Vagina (tissue), 2 donors: ENCODE measurements at places on chromosomes 16 and 17.

GRCh38 chr17:67671493-67671892 lies 46.2 kb upstream of the NOL11 start:
- DNase-seq = no peak

DNA sequence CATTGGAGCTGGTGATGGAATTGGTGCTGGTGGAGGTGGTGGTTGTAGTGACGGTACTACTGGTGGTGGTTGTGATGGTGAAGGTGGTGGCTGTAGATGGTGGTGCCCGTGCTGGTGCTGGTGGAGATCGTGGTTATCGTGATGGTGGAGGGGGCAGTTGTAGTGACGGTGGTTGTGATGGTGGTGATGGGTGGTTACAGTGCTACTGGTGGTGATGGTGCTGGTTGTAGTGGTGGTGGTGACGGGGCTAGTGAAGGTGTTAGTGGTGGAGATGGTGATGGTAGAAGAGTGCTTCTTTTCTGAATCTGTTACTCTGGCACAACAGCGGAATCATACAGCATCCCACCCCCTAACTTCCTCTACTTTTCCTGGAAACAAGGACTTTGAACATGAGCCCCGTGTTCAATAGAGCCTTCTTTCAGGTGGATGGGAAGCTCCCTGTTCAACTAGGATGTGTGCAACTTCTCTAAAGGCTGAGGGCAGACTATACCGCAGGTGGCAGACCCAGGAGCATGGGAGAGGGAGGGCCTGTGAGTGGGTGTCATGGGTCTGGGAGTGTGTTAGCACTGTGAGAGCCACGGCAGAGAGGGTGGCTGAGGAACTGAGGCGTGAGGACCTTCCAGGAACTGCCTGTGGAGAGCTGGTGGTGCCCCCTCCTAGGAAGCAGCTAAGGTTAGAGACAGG lies 8.2 kb downstream of the TBX21 start:
- no peak for DNase-seq

DNA sequence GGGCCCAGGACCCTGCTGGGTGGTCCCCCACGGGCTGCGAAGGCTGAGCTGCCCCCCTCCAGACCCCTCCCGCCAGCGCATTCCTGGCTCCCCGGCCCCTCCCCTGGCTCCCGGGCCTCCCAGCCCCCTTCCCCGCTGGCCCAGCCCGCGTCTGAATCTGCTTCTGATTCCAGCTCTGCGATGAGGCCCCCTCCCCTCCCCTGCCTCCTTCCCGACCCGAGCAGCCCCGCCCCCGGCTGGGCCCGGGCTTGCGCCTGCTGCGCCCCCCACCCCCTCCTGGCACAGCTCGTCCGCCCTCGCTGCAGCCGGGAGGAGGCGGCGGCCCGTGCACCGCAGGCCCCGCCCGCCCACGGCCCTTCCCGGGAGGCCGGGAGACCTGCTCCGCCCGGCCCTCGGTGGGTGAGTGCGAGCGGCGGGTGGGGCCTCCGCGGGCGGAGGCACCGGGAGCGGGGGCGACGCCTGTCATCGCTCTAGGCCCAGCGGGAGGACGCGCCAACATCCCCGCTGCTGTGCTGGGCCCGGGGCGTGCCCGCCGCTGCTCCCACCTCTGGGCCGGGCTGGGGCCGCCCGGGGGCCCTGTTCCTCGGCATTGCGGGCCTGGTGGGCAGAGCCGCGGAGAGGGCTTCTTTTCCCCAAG lies at the start of gene NTN3:
Gene NTN3 (plus strand): TSS at position 282 of the 637 bp plus-strand sequence. CDS start 405 bp downstream, outside the sequence.
- DNase-seq = no peak

- no peak for DNase-seq
These were observed 1.0 kb upstream of the YPEL3 start for GRCh38 chr16:30096862-30097563.

- no peak for DNase-seq
These were observed 152.7 kb upstream of the GSE1 start for GRCh38 chr16:85460252-85461021.

DNA sequence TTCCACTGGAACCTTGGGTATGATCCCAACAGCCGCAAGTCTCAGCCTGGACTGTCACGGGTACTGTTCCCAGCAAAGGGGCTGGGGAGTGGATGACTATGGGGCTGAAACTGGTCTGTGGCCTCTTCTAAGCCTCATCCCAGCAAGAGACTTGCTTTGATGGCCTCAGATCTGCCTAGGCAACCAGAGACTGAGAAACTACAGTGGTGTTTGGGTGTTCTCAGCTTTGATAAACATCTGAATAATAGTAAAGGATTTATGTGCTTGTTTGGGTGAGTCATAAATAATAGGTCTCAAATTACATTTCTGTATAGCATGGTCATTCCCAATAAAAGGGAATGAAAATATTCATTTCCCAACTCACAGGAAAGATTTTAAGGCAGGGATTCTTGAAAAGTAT lies 30.2 kb upstream of the ULK2 start:
- DNase-seq = no peak

DNA sequence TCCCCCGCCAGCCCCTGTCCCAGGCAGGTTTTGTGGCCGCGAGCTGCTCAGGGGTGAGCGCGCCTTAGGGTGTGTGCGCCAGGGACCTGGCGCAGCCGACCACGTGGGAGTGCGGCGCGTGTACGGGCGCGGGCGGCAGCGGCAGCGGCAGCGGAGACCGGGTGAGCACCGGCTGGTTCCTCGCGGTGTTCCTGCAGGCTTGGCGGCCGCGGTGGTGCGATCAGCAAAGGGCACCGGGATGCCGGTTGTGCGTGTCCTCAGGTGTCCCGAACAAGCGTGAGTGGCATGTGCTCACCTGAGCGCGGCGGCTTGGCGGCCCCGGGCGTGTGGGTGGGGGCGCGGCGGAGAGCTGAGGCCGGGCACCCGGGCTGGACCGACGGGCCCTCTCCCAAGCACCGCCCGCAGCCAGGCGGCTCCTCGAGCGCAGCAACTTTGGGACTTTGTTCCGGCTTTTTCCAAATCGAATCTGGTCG lies 381 bp upstream of the HSD11B2 start:
- DNase-seq = no peak

DNA sequence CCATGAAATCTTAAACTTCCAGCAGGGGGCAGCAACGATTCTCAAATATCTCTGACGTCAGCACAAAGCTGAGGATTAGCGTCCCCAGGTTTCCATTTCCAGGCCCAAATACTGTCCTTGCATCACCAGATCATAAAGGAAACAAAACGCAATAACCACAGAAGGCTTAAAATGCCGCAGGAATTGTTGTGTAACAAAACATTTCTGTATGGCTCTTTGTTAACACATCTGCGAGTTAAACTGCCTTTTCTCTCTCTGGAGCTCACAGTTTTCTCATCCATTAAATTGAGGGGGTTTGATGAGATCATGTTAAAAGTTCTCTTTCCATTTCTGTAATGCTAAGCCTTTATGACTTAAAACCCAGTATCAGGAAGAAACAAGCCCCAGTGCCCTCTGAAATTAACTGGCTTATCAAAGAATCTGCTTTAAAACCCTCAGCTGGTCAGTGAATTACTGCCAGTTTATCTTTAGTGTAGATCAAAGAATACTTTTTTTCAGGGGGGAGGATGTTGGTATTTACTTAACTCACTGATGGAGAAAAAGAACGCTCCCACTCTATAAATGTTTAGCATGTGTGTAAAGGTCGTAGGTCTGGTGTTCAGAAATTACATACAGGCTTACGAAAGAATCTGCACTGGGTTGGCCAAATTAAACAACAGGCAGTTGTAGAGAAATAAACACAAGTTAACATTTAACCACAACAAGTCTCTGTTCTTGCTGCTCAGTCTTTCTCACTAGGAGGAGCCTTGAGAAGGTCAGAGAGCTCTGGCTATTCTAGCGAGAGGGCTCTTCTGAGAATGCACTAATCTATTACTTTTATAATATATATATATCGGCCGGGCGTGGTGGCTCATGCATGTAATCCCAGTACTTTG lies 10.6 kb upstream of the TERF2 start:
- DNase-seq = no peak

DNA sequence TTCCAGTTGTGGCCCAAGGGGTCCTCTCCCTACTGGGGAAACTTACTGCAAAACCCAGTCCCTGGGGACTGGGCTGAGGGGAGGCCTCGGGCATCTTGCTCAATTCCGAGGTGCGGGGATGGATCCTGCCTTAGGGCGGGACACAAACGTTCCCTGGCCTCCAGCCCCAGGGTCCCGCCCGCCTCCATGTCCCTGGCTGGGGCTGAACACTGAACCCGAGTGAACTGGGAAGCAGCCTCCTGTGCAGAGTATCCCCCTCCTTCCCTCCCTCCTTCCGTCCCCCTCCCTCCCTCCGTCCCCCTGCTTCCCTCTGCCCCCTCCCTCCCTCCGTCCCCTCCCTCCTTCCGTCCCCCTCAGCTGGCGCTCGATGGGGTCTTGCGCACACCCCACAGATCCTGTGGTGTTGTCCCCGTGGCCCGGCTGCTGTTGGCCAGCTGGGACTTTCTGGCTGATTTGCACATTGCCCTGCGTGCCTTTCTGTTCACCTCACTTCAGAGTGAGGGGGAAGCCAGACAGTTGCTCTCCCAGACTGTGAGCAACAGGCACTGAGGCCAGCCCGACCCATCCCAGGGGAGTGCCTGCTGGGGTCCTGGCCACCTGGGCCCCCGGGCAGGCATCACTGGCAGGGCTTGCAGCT lies 5.5 kb downstream of the TRAF7 start:
- no peak for DNase-seq
